MV-4-11 (cell line): ENCODE measurements at places on chromosomes 3 and 15.

DNA sequence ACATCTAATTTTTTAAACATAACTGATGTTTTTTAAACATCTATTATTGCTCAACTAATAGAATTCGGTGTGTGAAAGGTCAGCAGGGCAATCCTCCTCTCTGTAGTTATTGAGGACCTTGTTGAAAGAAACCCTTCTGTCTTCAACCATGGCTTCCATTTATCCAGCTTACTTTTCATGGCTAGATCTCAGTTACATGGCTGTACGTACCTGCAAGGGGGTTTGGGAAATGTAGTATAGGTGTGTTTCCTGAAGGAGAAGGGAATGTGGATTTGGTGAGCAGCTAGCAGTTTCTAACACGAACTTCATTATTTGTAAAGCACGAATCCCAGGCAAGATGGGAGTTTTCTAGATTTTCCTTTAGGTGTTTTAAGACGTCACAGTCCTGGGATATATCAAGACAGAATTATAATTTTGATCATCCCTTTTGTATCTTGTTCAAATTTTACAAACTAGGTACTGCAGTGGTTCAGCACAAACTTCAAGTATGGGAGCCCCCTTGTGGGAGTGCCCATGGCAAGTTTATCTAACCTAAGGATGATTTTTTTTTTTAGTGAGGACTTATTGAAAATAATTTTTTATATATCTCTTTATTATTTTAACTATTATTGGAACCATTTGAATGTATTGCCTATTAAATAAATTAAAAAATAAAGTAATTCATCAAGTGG, 41.6 kb downstream of the FBXL2 start:
- DNase-seq: no peak

DNA sequence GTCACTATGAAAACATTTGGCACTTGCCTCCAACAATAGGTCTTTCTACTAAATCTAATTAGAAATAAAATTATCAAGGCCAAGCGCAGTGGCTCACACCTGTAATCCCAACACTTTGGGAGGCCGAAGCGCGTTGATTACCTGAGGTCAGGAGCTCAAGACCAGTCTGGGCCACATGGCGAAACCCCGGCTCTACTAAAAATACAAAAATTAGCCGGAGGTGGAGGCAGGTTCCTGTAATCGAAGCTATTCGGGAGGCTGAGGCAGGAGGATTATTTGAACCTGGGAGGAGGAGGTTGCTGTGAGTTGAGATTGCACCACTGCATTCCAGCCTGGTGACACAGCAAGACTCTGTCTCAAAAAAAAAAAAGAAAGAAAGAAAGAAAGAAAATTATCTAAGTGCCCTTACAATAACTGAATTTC, 1.6 kb upstream of the PLD1 start:
- DNase-seq: no peak

GRCh38 chr15:44216958-44217357, 21.9 kb upstream of the FRMD5 start:
- no peak for DNase-seq

GRCh38 chr3:95394286-95394685, 1331.4 kb downstream of the NSUN3 start:
- no peak for DNase-seq
